ENCODE measurements at places on chromosomes 2 and 18.

GRCh38 chr18:48996901-48997463 lies 46.2 kb upstream of the SMAD7 start:
- H3K4me1 ChIP-seq = peaks cover 21% of the 10 kb centered on the region
- H3K4me3 ChIP-seq = no peak overlapping the region
- no peaks in the 10 kb centered on the region for H3K27me3 ChIP-seq
- H3K36me3 ChIP-seq = no peaks in the 10 kb centered on the region

- DNase-seq = no peak
- H3K4me1 ChIP-seq = no peaks in the 10 kb centered on the region
- H3K4me3 ChIP-seq = no peak overlapping the region
- no peak overlapping the region for H3K27ac ChIP-seq
Observed at GRCh38 chr18:44987371-44987770, 306.7 kb downstream of the SETBP1 start.

- H3K4me1 ChIP-seq = no peaks in the 10 kb centered on the region
- H3K4me3 ChIP-seq = no peak overlapping the region
- no peak for DNase-seq
- no peaks in the 10 kb centered on the region for H3K27me3 ChIP-seq
Observed at GRCh38 chr18:27202741-27203140, 17.6 kb upstream of the CHST9 start.

DNA sequence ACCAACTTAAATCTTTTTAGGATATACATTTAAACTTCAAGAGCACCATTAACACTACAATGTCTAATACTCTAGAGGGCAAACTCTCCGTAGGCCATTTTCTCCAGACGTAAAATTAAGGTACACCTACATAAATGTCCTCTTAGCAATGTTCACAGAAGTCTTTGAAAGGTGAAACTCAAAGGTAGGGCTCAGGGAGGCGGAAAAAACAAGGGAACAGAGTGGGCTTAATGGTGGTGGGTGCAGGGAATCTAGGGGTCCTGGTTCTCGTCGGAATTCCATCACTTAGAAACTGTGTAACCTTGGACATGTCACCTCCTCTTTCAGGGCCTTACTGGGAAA lies 668 bp downstream of the NFU1 start:
- H3K27ac ChIP-seq = peak overlapping the region; percentile 97
- H3K36me3 ChIP-seq = no peaks in the 10 kb centered on the region
- no peak for DNase-seq

GRCh38 chr2:238692562-238692961 lies 155.3 kb upstream of the TWIST2 start:
- no peaks in the 10 kb centered on the region for H3K36me3 ChIP-seq
- no peak for DNase-seq
- peaks cover 12% of the 10 kb centered on the region for H3K4me1 ChIP-seq

DNA sequence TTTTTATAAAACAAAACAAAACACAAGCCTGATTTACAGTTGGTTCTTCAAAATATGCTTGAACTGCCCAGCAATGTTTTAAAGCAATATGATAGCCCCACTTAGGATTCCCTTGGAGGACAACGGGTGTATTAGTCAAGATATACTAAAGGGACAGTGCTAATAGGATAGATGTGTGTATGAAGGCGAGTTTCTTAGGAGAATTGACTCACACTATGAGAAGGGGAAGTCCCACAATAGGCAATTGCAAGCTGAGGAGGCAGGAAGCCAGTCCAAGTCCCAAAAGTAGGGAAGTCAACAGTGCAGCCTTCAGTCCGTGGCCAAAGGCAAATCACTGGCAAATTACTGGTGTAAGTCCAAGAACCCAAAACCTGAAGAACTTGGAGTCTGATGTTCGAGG lies 167.9 kb downstream of the CBLN2 start:
- no peak overlapping the region for H3K4me3 ChIP-seq
- H3K36me3 ChIP-seq = no peaks in the 10 kb centered on the region
- H3K4me1 ChIP-seq = no peaks in the 10 kb centered on the region
- H3K27ac ChIP-seq = no peak overlapping the region
- no peak for DNase-seq

- H3K27me3 ChIP-seq = no peaks in the 10 kb centered on the region
- no peaks in the 10 kb centered on the region for H3K36me3 ChIP-seq
- peaks cover 19% of the 10 kb centered on the region for H3K4me1 ChIP-seq
Observed at GRCh38 chr2:45278365-45279078, 269.3 kb upstream of the SIX2 start.

DNA sequence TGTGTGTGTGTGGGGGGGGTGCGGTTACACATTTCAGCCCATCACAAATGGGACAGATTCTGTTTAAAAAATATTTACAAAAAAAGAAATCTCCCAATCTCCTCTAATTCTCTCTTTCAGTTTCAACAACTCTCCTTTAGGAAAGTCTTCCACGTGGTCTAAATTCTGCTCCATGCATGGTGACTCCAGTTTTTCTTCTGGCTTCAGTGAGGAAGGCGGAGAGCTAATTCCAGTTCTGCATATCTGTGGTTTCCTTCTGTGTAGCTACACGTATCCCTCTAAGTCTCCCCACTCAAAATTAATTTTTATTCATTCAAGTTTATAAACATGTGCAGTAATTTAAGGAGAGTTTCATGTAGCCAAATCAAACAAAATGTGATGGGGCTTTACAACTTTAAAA lies 111.6 kb downstream of the SLC4A3 start:
- no peak overlapping the region for H3K4me3 ChIP-seq
- DNase-seq = no peak
- no peak overlapping the region for H3K27ac ChIP-seq
- no peaks in the 10 kb centered on the region for H3K27me3 ChIP-seq

GRCh38 chr2:237307474-237307873 lies 106.5 kb downstream of the COL6A3 start:
- H3K4me3 ChIP-seq = no peak overlapping the region
- no peaks in the 10 kb centered on the region for H3K27me3 ChIP-seq
- H3K27ac ChIP-seq = no peak overlapping the region

GRCh38 chr2:88269836-88270235 lies 99.7 kb downstream of the THNSL2 start:
- no peak for DNase-seq
- no peaks in the 10 kb centered on the region for H3K36me3 ChIP-seq
- H3K27me3 ChIP-seq = no peaks in the 10 kb centered on the region
- H3K4me3 ChIP-seq = no peak overlapping the region

DNA sequence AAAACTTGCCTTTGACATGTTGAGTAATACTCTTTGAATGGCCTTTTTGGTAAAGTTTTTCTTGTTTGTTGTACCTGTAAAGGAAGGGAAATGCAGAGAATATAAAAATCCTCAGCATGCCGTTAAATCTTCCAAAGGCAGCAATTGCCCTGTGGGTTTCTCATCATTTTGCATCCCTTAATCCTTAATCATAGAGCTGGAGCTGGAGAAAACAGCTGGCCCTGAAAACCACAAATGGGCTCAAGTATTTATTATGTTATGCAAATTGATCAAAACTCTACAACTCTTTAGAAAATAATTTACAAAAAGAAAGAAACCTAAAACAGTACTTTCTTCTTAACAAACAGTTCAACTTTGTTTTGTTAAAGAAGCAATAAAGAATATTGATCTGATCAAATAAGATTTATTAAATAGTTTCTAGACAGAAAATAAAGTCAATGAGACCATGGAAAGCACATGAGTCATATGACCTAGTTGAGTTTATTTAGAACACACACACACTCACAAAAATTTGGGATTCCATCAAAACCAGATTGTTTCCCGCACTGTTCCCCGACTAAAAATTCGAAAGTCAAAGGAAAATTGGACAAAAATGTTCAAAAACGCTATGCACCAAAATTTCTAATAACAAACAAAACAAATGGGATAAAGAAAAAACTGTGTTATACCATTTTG lies 309.0 kb downstream of the GULP1 start:
- no peaks in the 10 kb centered on the region for H3K36me3 ChIP-seq
- H3K4me3 ChIP-seq = no peak overlapping the region
- peaks cover 27% of the 10 kb centered on the region for H3K4me1 ChIP-seq
- H3K27ac ChIP-seq = peak overlapping the region; percentile 69
- no peak for DNase-seq
- H3K27me3 ChIP-seq = no peaks in the 10 kb centered on the region

DNA sequence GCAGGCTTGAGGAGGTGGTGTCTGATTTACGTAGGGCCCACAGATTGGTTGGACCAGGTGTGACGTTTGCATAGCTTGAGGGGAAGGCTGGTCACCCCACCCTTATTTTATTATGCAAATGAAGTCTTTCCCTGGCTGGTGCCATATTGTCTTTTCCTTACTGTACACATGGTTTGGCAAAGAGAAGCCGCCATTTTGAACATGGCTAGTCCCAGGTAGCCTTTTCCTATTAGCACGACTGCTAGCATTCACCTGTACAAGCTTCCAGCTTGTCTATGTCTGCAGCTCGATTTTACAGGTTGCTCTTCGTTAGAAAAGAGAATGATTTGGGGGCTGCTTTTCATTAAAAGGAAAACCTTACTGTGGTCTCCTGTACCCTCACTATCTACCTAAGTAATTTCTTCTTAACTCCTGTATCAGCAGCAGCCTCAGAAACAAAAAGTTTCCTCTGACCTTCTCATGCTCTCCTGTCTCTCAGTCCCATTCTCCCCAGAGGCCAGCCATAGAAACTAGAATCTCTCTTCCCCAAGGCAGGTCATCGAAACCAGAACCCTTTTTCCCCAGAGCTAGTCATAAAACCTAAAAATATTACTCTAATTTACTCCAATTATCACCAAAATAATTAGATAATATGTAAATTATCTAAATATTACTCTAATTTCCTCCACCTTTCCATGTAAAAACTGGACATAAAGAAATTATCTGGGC lies 151.8 kb downstream of the B3GNT2 start:
- H3K36me3 ChIP-seq = no peaks in the 10 kb centered on the region
- H3K27ac ChIP-seq = no peak overlapping the region
- DNase-seq = no peak
- no peak overlapping the region for H3K4me3 ChIP-seq
- no peaks in the 10 kb centered on the region for H3K27me3 ChIP-seq

- H3K27me3 ChIP-seq = no peaks in the 10 kb centered on the region
- H3K36me3 ChIP-seq = peaks cover 6% of the 10 kb centered on the region
- no peak for DNase-seq
- peak overlapping the region; percentile 22 for H3K27ac ChIP-seq
- peaks cover 23% of the 10 kb centered on the region for H3K4me1 ChIP-seq
Observed at GRCh38 chr2:152646775-152647174, 70.5 kb downstream of the PRPF40A start.

- peak; percentile 7 for DNase-seq
- no peaks in the 10 kb centered on the region for H3K27me3 ChIP-seq
- H3K36me3 ChIP-seq = no peaks in the 10 kb centered on the region
- H3K27ac ChIP-seq = no peak overlapping the region
Observed at GRCh38 chr2:21317131-21317530, 193.4 kb downstream of the TDRD15 start.

DNA sequence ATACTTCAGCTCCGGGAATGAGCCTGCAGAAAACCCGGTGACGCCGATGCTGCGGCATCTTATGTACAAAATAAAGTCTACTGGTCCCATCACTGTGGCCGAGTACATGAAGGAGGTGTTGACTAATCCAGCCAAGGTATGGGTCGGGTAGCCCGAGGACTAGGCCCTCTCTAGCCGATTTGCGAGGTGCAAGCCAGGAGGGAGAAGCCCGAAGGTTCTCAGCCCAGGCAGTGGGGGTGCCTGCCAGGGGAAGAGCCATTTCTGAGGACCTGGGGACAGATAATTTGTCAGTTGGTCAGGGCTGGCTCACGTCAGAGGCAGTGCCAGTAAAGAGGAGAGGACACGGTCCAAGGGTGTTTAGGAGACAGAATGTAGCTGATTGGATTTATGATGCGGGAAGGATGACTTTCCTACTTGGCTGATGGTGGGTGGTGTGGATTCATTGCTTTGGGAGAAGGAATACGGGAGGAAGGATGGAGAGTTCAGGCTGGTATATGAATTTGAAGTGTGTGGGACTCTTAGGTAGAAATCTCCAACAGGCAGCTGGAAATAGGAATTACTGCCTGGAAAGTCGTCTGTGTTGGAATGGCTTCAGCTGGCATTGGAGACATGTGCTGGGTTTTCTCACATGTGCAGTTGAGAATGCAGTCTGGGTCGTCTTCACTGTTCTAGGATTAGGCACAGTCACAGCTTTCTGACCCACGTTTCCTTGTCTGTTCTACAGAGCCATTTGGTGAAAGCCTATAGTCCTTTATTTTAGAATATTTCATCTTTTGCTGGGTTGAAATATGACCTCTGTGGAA lies 874 bp downstream of the NDUFAF7 start:
- H3K27me3 ChIP-seq = no peaks in the 10 kb centered on the region
- peak overlapping the region; percentile 99 for H3K4me3 ChIP-seq
- no peaks in the 10 kb centered on the region for H3K36me3 ChIP-seq
- H3K4me1 ChIP-seq = peaks cover 20% of the 10 kb centered on the region

GRCh38 chr2:17805717-17806363 lies 10.4 kb upstream of the MSGN1 start:
- no peaks in the 10 kb centered on the region for H3K27me3 ChIP-seq
- DNase-seq = no peak
- no peak overlapping the region for H3K4me3 ChIP-seq
- H3K27ac ChIP-seq = no peak overlapping the region

- no peak overlapping the region for H3K4me3 ChIP-seq
- no peak overlapping the region for H3K27ac ChIP-seq
- DNase-seq = no peak
- H3K36me3 ChIP-seq = peaks cover 11% of the 10 kb centered on the region
- H3K27me3 ChIP-seq = peaks cover 6% of the 10 kb centered on the region
- H3K4me1 ChIP-seq = peaks cover 16% of the 10 kb centered on the region
Observed at GRCh38 chr2:74500578-74500946, 1.2 kb upstream of the LBX2 start.

- no peaks in the 10 kb centered on the region for H3K27me3 ChIP-seq
- H3K27ac ChIP-seq = no peak overlapping the region
- no peak overlapping the region for H3K4me3 ChIP-seq
- no peak for DNase-seq
- H3K4me1 ChIP-seq = no peaks in the 10 kb centered on the region
Observed at GRCh38 chr2:43124687-43125057, 101.7 kb downstream of the ZFP36L2 start.

DNA sequence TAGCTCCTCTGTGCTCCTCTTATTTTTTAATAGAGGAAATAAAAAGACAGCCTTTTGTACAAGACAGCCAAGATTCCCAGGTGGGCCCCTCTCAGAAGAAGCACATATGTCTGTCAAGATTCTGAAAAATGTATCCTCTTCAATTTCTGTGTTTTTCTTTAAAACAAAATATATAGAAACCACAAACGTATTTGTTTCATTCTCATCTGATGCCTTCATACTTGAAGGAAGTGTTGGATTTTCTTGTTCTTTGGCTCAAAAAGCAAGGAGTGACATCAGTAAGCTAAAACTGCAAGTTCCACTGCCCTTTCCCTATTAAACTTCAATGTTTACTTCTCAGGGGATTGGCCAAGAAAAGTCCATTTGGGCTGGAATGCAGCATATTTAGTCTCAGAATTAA lies 193.8 kb upstream of the OSR1 start:
- peaks cover 10% of the 10 kb centered on the region for H3K4me1 ChIP-seq
- peak overlapping the region; percentile 60 for H3K27ac ChIP-seq
- no peaks in the 10 kb centered on the region for H3K27me3 ChIP-seq
- no peak for DNase-seq
- no peaks in the 10 kb centered on the region for H3K36me3 ChIP-seq

DNA sequence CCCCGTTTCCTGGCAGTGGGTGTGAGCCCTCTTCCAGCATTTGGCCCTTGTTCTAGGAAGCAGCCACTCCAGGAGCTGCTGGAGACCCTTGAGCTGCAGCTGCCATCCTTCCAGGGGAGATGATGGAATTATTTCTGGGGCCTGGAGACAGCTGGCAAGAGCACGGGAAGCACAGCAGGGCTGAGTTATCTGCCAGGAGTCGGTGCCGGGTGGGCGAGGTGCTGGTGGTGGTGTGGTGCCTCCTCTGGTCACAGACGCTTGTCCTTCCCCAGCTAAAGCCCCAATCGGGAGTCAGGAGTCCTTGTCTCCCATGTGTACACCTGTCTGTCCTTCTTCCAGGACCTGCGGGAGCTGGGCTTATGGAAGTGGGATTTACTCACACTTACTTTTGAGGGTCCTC lies 36.0 kb downstream of the DPYSL5 start:
- H3K27me3 ChIP-seq = no peaks in the 10 kb centered on the region
- H3K36me3 ChIP-seq = no peaks in the 10 kb centered on the region
- no peak for DNase-seq
- no peaks in the 10 kb centered on the region for H3K4me1 ChIP-seq
- no peak overlapping the region for H3K4me3 ChIP-seq

Data from thoracic aorta (tissue), 2 donors.